Effector CD8-positive, alpha-beta T cell (primary cell): ENCODE measurements at places on chromosomes 1 and 21.
A peak's percentile ranks its signal among the peaks of the same experiment; 100 is the strongest.

DNA sequence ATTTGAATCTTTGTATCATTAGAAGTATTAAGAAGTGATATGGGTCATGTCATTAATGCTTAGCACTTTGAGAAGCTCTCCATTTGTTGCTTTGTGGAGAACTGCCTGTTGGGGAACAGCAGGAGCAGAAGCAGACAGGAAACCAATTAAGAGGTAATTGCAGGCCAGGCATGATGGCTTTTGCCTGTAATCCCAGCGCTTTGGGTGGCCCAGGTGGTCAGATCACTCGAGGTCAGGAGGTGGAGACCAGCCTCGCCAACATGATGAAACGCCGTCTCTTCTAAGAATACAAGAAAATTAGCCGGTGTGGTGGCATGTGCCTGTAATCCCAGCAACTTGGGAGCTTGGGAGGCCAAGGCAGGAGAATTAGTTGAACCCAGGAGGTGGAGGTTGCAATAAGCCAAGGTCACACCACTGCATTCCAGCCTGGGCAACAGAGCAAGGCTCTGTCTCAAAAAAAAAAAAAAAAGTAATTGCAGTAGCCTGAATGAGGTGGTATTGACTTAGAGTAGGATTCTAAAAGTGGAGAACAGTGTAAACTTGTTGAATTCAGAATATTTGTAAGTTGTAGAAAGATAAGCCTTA is 57.8 kb upstream of the FASLG start:
- DNase-seq, result no peak

- no peak for DNase-seq
Observed at GRCh38 chr1:14999441-14999840, 154.1 kb upstream of the TMEM51 start.

DNA sequence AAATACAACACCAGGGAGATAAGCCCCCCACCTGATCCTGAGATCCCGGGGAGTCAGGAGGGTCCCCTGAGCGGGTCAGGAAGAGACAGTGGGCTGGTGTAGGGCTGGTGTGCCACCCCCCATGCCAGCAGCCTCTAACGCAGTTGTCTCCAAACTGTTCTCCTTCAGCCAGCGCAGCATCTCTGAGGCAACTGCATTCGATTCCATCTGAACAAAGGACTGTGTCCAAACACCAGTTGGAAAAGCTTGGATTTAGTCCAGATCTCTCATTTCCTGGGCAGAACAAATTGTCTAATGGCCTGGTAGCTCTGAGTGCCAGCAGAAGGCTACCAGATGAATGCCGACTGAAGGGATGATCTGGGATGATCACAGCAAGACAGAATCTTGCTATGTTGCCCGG is 44.1 kb upstream of the EIF4G3 start:
- no peak for DNase-seq

DNA sequence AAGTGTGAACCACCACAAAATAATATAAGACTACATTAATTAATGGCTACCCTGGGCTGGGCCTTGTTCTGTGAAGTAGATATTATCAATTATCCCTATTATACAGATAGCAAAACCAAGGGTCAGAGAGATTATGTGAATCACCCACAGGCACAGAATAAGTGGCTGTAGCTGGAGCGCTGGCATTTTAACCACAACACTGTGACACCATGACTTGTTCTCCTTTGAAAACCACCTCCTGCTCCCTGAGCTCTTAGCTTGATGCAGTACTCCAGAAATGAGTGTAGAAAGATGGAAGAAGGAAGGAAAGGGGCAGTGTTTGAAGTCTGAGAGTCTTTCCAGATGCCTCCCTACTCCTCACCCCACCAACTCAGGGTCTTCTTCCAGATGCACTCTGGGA is 29.5 kb upstream of the JUN start:
- no peak for DNase-seq

- DNase-seq, result no peak
Observed at GRCh38 chr1:219385787-219386427, 212.2 kb downstream of the LYPLAL1 start.

DNA sequence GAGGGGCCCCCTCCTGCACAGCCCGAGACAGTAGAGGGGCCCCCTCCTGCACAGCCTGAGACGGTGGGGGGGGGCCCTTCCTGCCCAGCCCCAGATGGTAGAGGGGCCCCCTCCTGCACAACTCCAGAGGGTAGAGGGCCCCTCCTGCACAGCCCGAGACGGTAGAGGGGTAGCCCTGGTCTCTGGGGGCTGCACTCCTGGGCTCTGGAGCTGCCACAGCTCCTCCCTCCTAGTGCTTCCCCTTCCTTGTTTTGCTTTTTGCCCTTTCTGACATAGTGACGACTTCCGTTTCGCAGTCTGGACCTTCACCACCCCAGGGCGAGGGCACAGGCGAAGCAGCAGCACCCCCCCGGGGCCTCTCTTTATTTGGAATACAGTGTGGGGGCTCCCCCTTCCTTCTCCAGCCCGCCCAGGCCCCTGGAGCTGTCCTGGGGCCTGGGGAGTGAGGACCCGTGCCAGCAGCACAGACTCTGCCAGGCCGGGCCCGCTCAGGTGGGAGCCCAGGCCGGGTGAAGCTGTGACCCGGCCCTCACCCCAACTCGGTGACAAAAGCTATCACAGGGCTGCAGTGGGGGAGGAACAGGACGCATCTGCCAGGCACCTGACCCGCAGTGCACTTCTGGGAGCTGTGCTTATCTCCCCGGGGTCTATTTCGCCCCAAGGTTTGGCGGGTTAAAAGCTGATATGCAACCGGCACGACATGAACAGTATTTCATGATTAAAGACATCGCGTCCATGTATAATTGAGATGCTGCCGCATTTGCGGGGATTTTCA is 1.1 kb upstream of the PRXL2B start:
- peak; percentile 60 for DNase-seq

DNA sequence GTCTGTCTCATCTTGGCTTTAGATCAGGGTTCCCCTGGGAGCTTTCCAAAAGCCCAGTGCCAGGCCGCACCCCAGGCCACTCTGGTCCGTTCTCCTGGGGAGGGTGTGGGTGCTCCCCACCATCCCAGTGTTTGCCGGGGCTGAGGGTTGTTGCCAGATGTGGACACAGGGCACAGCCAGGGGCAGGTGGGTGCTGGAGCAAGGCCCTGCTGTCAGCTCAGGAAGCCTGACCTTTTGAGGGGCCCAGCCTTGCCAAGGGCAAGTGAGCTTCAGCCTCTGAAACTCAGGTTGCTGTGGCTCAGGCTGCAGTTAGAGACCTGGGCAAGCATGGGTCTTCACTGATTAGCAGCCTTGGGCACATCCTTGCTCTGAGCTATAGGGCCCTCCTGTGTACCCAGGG is 22.8 kb upstream of the ZBTB21 start:
- DNase-seq, result no peak

GRCh38 chr1:88462096-88462487 is 222.0 kb upstream of the PKN2 start:
- DNase-seq, result no peak

GRCh38 chr1:64864018-64864940 is 102.1 kb downstream of the JAK1 start:
- no peak for DNase-seq

GRCh38 chr1:24120965-24121364 is 9.0 kb upstream of the MYOM3 start:
- no peak for DNase-seq

DNA sequence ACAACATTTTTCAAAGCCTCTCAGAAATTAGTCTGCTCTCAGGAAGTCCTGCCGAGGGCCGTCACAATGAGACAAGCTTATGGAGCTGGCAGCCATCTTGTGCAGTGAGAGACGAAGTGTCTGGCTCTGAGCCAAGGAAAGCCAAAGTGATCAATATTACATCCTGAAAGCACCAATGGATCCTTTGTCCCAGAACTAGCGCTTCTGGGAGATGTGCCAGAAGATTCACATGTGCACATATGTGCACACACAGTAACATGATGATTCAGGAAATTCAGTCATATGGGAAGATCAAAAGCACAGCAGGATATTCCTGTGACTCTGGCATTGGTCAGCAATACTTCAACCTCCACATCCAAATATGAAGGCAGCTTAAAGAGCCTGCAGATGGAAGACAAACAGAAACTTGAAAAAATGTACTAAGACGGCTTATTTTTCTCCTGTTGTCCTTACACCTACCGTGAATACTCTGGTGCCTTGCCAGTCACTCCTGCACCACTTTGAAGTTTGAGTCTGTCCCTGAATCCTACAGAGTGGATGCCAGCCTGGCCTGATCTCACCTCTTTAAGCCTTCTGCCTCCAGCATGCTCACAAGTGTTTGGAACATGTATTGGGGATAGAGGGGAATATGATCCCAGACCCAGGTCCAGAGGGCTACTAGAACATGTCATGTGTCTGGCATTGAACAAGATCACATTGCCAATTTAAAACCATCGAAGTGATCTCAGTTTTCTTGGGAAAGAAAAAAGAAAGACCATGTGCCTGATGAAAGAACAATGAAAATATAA is 44.5 kb upstream of the PRRX1 start:
- DNase-seq, result no peak

- DNase-seq, result no peak
Observed at GRCh38 chr1:107158991-107159390, 18.2 kb downstream of the NTNG1 start.

DNA sequence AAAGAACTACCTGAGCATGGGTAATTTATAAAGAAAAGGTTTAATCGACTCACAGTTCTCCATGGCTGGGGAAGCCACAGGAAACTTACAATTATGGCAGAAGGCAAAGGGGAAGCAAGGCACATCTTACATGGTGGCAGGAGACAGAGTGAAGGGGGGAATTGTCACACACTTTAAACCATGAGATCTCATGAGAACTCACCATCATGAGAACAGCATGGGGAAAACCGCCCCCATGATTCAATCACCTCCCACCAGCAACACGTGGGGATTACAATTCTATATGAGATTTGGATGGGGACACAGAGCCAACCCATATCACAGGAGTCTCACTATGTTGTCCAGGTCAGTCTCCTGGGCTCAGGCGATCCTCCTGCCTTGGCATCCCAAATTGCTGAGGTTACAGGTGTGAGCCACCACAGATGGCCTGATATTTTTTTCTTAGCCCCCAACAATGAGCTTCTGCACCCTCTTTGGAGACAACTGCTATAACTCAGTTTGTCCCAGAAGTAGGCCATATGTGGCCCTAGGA is 22.5 kb upstream of the MORC3 start:
- DNase-seq, result no peak

DNA sequence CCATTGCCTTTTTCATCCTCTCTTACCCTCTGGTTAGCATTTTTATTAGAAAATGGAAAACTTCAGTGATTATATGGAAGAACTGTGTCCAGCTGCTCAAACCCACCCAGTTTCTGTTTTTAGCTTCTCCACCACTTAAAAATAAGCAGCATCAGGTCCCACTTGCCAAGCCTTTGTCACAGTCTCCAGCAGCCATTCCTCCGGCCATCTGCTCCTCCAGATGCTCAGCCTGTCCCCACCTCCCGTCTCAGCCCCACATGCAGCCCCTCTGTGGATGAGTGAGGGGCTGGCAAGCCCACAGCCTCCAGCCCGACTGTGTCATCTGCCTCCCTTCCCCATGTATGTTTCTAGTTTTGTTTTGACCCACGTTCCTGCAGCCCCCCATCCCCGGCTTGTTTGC is 289.7 kb downstream of the HHAT start:
- no peak for DNase-seq

DNA sequence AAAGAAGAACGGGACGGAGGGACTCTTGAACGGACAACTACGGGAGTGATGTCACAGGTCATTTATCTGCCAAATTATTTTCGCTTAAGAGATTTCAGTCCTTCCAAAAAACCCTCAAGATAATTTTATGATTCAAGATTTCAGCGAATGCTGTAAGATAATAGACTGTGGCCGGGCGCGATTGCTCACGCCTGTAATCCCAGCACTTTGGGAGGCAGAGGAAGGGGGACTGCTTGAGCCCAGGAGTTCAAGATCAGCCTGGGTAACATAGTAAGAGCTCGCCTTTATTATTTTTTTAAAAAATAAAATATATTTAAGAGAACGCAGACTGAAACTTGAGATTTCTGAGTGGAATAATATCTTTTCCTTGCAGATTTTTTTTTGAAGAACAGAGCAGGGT is 609 bp downstream of the RWDD2B start:
- no peak for DNase-seq

- no peak for DNase-seq
Observed at GRCh38 chr21:30478004-30478403, 2.2 kb downstream of the KRTAP19-1 start.
